ENCODE measurements at places on chromosomes 7 and 10.
A peak's percentile ranks its signal among the peaks of the same experiment; 100 is the strongest.

- DNase-seq = no peak
These were observed 548.7 kb upstream of the GALNT17 start for GRCh38 chr7:70582927-70583895.

- DNase-seq = no peak
These were observed 159.8 kb downstream of the CCDC7 start for GRCh38 chr10:32605787-32606186.

DNA sequence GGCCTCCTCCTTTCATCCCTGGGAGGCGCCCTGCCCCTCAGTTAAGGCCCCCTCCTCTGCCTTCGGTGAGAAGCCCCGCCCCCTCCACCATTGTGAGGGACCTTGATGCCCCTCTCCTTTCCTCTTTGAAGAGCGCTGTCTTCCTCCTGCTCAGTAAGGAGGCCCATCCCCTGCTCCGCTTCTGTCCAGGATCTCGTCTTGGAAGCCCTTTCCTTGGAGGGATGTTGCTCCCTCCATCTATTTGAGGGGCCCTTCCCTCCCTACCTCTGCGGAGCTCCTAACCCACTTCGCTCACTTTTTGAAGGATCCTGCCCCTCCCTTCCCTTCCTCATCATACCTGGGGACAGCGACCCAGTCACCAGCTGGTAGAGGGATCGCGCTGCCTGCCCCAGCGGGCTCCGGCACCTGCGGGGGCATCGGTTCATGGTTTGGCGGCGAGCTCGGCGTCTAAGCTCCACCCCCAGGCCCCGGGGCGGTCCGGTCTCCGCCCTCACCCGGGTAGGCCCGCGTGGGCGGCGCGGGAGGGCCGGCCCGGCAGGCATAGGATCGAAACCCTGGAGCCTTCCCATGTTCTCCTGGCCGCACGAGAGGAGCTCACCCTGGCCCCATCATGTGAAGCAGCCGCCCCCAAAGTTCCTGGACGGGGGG is 4.1 kb downstream of the KCNIP2 start:
- DNase-seq = peak; percentile 58

DNA sequence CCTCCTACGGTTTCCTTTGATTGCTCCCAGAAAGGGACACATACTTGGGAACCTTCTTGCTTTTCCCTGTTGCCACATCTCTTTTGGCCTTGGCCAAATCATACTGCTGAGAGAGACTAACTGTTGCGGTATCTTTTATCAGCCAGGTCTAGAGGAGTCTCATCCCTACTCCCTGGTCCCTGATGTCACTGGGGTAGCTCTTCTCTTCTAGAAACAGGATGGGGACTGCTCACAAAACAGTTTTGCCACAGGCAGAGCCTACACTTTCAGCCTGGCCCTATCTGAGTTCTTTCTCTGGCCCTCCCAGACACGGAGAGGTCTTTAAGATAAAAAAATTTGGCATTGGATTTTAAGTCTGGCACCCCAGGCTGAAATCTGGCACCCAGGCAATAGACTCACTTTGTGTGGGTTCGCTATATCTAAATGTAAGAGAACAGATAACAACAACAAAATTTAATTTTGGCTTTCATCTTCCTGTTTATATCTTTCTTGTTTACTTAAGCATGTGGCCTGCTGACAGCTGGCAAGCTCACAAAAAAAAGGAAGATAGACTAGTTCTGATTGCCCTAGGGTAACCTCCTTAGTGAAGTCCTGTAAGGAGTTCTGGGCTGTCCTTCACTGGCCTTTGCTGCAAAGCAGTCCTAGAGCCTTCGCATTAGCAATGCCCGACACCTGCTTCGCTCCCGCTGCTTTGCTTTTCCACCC is 228.3 kb upstream of the NPVF start:
- DNase-seq = no peak

DNA sequence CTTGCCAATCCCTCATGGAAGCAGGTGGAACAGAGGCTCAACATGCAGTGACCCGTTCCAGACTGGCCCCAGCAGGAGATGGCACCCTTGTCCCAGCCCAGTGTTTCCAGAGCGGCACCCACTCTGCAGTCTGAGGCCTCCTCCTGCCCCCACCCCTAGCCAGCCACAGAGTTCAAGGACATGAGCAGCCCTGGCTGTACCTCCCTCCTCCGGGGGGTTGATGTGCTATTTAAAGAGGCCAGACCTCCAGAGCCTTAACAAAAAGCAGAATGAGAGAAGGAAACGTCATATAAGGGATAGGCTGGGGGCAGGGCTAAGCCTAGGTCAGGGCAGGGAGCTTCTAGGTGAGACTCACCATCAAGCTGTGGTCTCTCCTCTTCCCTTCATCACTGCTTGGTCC is 115.7 kb upstream of the NANOS1 start:
- DNase-seq = peak; percentile 18

DNA sequence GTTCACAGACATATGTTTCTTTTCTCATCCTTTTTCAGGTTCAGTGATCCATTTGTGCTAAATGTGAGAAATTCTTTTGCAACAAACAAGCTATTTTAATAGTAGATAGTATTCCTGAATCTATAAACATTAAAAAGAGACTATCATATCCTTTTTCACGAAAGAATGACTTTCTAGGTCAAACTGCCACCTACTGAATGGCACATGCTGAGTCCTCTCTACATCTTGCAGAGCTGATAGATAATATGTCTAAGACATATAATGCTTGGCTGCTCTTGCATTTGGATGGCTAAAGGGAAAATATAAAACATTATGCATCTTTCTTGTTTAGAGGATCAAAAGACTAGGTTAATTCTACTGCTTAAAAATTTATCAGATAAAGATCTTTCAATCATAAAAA is 114.1 kb upstream of the SLC26A5 start:
- DNase-seq = no peak

GRCh38 chr7:1068619-1069018 is 19.3 kb upstream of the GPER1 start:
- DNase-seq = no peak

GRCh38 chr10:95290461-95291364 is at the start of gene PDLIM1:
Gene PDLIM1, minus strand, starts transcription at chr10:95291003. Its CDS starts 88 bp downstream, at chr10:95290915.
- DNase-seq = peak; percentile 82
